EL (cell line): ENCODE measurements at places on chromosomes 4 and X.

- peak; percentile 20 for DNase-seq
Measured at GRCh38 chr4:122661176-122662160, 40.6 kb upstream of the IL21 start.

DNA sequence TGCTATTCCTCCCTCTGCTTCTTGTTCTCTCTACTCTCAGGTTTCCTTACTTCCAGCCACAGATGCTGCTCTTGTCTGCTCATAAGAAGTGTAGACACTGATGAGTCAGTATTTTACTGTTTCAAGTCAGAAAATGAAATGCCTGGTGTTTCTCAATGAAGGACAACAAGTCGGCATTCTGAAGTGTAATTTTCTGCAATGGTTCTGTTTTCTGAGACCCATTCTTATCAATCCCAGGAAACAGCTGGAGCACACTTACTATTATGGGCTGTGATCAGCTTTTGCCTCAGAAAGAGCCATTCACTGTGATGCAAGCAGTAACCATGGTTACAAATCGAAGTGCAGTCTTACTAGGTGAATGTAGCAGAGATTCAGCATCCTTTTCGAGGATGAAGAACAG is 42.0 kb downstream of the SLC4A4 start:
- peak; percentile 50 for DNase-seq

DNA sequence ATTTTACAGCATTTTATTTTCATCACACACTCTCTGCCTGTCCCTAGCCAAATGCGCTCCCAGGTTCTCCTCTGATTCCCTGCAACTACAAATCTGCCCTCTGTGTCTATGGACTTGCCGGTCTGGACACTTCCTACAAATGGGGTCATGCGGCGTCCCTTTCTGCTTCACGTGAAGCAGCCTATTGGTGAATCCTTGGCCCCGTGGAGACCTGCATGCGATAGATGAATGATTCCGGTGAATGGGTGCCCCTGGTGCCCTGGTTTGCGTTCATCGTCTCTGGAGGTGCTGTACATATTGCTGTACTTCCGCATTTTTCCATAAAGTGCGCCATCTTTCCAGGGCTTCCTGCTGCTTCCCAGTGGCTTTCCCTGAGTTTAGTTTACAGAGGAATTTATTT is 27.5 kb upstream of the CLCN4 start:
- no peak for DNase-seq

- DNase-seq = no peak
Measured at GRCh38 chr4:170599894-170600293, 510.1 kb upstream of the AADAT start.

GRCh38 chrX:21963731-21964405 is 23.4 kb downstream of the SMS start:
- peak; percentile 34 for DNase-seq
